ENCODE measurements at places on chromosomes 2 and 18.

DNA sequence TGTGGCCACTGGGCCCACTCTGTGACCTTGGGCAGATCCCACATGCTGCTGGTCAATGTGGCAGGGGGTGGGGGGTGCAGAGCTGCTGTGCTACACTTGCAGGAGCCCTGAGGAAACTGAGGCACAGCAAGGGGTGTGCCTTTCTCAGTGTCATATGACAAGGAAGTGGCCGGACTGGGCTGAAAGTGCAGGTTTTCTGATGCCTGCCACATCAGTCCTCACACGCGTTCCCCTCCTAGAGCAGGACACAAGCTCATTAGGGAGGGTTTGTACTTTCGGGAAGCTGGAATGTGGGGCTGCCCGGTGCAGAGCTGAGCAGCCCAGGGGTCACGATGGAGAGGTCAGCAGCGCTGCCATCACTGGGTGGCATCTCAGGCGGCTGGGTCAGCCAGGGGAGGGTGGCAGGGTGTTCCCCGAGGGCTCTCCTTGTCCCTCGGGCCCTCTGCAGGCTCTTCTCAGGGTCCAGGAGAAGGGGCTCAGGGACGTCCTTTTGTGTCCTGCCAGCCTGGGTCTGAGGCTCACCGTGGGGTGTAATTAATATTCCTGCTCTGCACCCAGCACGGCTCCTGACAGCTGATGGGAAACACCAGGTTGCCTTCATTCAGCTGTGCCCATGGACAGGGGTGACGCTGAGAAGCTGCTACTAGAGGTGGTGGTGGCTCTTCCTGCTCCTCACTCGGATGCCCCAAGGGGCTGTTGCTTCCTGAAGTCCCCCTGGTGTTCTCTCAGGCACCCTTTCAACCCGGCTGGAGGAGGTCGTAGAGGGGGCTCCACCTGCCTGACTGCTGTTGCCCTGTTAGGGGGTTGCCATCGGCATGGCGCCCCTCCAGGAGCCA is 62.1 kb upstream of the HDAC4 start:
- DNase-seq = no peak

GRCh38 chr2:39492095-39492590 is 55.1 kb upstream of the MAP4K3 start:
- DNase-seq = peak; percentile 98

GRCh38 chr2:74554820-74555531 is 456 bp downstream of the DOK1 start:
- no peak for DNase-seq

- DNase-seq = peak; percentile 96
These were observed 11.4 kb downstream of the RAB31 start for GRCh38 chr18:9719421-9719981.

DNA sequence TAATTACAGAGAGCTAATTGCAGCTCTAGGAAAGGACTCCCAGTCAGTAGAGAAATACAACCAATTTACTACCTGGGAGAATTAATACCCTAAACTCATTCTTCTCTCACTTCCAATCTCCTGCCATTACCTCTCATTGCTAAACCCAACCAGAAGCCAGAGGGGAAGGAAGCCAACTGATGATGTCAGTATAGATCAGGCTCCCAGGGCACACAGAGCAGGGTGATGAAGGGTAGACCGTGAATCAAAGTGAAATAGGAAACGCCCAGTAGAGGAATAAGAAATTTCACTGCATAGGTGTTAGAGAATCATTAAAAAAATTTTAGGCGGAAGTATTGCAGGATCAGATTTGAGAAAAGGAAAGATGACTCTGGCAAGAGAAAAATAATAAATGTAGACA is 456.8 kb upstream of the NXPH2 start:
- no peak for DNase-seq

DNA sequence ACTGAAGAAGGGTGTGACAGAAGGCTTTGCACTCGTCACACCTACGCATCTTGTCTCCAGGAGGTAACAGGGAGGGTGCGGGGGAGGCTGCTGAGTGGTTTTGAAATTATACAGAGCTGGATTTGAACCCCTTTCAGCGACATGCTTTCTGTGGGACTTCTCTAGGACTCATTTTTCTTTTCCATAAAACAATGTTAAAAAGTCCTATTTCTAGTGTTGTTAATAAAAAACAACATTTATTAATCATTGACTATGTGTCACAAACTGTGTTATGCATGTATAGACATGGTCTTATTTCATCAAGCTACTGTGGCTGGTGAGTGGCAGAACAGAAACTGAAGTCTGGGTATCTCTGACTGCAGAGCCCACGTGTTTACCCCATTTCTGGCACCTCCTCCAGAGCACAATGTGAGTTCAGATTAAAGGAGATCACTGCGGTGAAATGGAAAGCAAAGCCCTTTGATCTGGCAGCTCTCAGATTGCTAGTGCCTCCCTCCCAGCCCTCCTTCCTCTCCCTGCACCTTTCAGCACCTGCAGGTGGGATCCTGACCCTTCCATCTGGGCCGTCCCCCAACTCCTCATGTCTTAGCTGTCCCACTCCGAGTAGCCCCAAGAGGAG is 315.5 kb upstream of the MYT1L start:
- DNase-seq = no peak

DNA sequence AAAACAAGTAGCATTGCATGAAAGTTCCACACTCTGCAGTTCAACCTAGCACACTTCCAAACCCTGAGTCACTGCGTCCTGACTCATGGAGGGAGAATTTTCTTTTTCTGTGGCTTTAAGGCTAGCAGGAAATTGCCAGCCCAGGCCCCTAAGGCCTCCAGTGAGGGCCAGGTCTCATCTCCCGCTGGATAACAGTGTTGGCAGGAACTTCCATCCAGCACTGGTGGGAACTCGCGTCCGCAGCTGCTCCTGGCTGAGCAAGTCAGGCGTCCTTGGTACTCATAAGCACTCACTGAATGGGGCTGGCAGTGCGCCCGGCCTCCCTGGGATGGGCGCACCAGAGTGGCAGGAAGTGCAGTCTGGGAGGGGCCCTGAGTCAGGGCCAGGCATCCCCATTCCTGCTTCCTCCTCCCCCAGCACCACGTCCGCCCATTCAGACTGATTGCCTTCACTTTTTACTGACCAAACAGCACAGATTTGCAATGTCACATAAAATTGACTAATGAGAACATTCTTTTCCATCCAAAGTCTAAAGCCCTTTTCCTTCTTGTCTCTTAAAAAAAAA is 14.3 kb downstream of the MALL start:
- peak; percentile 99 for DNase-seq

DNA sequence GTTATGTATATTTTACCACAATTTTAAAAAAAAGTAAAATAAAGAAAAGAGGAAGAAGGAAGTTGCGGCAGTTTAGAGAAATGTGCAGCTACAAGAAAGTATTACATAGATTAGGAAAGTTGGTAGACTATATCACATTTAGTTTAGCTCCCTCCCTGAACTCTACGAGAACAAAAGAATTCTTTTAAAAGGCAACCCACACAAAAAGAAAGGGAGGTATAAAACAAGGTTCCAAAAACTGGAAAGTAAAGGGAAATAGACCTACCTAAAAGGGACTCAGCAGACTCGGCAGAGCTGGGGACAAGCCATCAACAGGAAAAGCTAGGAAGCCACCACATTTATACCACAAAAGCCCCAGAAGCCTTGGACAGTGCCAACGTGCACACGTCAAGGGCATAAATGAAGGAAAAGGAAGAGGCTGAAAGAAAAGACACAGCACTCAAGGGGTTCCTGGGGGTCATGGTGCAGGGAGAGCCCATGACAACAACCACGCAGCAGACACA is 9.1 kb downstream of the TMEM127 start:
- no peak for DNase-seq

- DNase-seq = peak; percentile 3
These were observed 5.4 kb upstream of the TDRD15 start for GRCh38 chr2:21118302-21118920.

- DNase-seq = no peak
These were observed 64.8 kb upstream of the STK39 start for GRCh38 chr2:168312036-168312822.

DNA sequence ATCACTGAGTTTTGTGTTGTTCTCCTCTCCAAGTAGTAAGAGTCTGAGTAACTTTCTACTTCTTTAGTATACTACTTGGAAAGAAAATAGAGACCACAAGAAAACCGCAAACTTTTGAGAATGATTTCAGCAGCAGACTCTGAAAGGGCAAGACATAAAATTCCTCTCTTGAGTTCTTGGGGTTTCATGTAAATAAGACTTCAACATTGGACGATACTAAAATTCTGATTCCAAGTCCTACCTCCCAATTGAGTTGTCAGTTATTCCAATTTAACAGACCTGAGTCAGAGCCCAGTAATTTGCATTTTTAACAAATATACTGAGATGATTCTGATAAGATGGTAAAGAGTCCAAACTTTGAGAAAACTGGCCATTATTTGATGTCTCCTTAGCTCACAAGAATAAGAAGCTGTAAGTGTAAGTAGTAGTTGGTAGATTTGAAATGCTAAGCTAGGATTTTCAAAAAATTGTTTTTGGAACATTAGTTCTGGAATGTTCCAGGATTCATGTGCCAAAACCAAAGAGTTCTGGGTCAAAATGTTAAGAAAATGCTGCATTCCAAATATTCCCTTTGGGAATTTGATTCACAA is 261.6 kb upstream of the SPOPL start:
- no peak for DNase-seq

DNA sequence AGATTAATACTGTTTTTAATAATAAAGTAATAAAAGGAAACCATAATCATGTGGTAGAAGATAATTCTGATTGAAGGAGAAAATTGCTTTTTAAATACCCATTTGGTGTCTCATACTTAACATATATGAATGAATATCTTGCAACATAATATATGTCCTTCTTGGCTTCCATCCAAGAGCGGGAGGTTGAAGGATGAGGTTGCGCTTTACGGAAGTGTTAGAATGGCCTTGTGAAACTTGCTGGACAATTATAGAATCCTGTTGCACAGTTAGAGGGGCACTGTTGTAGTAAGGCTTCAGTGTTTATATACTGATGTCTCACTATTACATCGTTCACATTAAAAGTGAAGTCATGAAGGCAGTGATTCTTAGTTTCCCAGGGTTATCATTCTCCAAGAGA is 9.4 kb downstream of the INSIG2 start:
- DNase-seq = no peak

- DNase-seq = no peak
These were observed 16.7 kb downstream of the WIPF1 start for GRCh38 chr2:174580951-174581350.

GRCh38 chr18:31512203-31512764 is 14.3 kb downstream of the DSG2 start:
- DNase-seq = peak; percentile 48

GRCh38 chr18:13612196-13612997 is 114.0 kb downstream of the FAM210A start:
- DNase-seq = no peak

DNA sequence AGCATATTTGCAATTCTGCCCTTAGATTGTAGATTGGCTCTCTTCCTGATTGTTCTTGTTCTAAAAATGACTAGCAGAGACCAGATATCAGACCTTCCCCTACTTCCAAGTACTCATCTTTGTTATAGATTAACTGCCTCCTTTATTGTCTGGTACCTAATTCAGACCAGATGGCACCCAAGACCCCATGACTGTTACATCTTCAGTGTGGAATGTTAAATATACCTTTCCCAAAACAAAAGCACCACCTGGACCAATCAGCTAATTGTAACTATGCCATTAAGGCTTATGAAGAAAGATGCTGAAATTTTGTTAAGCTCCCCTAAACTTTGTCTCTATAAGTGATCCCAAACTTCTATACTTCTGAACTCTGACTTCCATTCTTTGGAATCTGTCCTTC is 12.0 kb upstream of the TFPI start:
- DNase-seq = no peak
